ENCODE measurements at places on chromosomes 2 and 18.

GRCh38 chr18:75365254-75365629, 62.3 kb downstream of the SMIM21 start:
- DNase-seq = no peak

DNA sequence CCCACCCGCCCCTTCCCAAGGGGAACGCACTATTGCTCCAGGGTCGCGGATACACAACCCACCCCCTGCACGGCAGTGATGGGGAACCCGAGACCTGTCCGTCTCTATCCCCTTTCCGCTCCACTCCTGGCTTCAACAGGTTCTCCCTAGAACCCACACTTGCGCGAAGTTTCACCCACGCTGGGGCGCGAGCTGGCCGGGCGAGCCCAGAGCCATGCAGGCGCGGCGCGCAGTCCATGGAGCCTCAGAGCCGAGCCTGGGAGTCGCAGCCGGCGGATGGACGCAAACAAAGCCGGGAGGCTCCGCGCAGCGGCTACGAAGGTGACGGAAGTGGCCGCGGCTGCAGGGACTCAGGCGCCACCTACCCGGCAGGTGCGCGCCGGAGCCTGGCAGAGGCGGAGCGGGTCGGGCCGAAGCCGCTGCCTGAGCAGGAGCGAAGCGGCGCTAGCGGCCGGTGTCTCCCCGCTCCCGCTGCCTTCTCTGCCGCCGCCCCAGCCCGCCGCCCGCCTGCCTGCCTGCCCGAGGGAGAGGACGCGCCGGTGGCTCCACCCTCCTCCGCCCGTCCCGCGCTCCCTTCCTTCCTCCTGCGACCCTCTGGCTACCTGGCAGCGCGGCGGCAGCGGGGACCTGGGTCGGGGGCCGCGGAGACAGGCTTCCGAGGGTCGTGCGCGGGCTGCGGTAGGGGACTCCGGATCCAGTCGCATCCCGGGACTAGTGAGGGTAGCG, 14.0 kb downstream of the ALPG start:
- no peak for DNase-seq

GRCh38 chr18:66105016-66105415, 354.2 kb downstream of the CDH7 start:
- DNase-seq = no peak

DNA sequence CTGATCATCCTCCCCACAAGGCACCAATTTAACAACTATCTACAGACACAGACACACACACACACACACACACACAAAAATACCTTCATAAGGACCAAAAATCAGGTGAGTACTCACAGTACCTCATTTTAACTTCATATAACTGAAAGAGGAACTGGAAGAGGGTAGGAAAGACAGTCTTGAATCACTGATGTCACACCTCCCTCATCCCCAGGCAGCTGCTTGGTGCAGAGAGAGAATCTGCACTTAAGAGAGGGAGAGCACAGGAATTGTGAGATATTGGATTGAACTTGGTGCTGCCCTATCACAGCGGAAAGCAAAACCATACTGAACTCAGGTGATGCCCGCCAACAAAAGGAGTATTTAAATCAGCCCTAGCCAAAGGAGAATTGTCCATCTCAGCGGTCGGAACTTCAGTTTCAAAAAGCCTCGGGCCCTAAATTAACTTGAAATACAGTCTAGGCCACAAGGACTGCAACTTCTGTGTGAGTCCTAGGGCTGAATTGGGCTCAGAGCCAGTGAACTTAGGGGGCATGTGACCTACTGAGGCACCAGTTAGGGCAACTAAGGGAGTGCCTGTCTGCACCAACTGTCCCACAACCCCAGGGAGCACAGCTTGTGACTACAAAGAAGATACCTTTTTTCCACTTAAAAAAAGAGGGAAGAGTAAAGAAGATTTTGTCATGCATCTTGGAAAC, 211.1 kb downstream of the LRATD1 start:
- DNase-seq = no peak

GRCh38 chr2:27954771-27955383, 64.3 kb downstream of the BABAM2 start:
- DNase-seq = no peak

- DNase-seq = no peak
Observed at GRCh38 chr2:169137924-169138323, 68.6 kb downstream of the DHRS9 start.

- peak; percentile 78 for DNase-seq
Observed at GRCh38 chr2:29075894-29076705, 1.8 kb upstream of the PCARE start.

GRCh38 chr2:219273937-219274336, 5.2 kb upstream of the DNAJB2 start:
- DNase-seq = no peak

GRCh38 chr2:187994464-187995331, 297.0 kb upstream of the GULP1 start:
- no peak for DNase-seq

DNA sequence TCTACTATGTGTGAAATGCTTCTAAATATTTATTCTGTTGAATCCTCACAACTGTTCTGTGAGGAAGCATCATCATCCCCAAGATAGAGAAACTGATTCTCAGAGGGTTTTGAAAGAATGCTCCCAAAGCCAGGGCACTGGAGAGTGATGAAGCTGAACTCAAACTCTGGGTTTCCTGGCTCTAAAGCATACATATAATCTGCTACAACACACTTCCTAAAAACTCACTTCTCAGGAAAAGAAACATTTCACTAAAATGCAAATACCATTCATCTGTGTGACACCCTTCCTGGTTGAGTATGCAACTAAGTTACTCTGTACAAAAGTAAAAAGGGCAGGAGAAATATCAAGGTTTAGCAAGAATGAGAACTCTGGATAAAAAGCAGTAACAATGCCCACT, 58.6 kb downstream of the GRB14 start:
- no peak for DNase-seq

GRCh38 chr2:97906307-97906706, 89.4 kb downstream of the TMEM131 start:
- DNase-seq = no peak

- DNase-seq = no peak
Observed at GRCh38 chr2:201966691-201967438, 66.8 kb upstream of the FZD7 start.

- DNase-seq = no peak
Observed at GRCh38 chr2:42812899-42813479, 20.6 kb upstream of the HAAO start.

- no peak for DNase-seq
Observed at GRCh38 chr2:224751996-224752698, 36.0 kb upstream of the CCDC195 start.

- DNase-seq = no peak
Observed at GRCh38 chr2:10085043-10085667, 4.9 kb upstream of the CYS1 start.

- no peak for DNase-seq
Observed at GRCh38 chr2:40403233-40403836, 48.6 kb downstream of the SLC8A1 start.

GRCh38 chr18:22676423-22676822, 256.7 kb upstream of the RBBP8 start:
- no peak for DNase-seq

GRCh38 chr2:191506515-191506914, 171.4 kb upstream of the NABP1 start:
- no peak for DNase-seq

- no peak for DNase-seq
Observed at GRCh38 chr2:162072181-162072702, 1.8 kb downstream of the DPP4 start.

GRCh38 chr18:49041435-49042245, 90.9 kb upstream of the SMAD7 start:
- peak; percentile 67 for DNase-seq

GRCh38 chr2:43139996-43140621, 86.3 kb downstream of the ZFP36L2 start:
- DNase-seq = no peak

All from spinal cord (tissue), 10 donors.